ENCODE measurements at places on chromosomes 4 and X. TPM values are rescaled to one million over a fixed set of nuclear protein-coding genes. Genes with fewer than 3 reads are reported as not detected.

The MAD2L1 gene
- total RNA-seq: 37.8 TPM

DNA sequence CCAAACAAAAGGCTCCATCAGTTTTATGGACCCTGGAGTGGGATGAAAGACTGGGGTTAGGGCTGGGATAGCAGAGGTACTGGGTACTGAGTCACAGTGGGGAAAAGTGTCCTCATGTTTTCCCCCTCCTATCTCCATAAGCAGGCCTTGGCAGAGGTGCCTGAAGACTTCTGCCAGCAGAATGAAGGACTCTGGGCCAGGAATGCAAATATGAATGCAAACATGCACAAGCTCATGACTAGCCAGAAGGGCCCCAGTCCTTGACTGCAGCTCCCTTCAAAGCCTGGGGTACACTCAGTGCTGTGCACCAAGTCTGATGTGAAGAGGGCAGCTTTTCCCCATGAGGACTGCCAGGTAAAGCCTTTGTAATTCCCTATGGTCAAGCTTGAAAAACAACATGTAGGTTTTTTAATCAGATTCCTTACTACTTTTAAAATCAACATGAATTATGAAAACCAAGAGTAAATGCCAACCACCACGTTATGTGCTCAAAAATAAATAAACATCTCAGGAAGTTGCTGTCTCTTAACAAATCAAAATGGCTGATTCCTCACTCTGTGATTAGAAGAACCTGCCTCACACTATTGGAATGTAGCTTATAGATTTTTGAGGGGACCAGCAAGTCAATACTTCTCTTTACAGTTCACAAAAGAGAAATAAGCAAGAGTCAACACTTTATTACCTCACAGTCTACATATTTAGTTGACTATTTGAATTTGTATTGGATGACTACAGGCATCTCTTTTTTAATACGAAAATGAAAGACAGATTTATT is 1512.0 kb downstream of the ARAP2 start:
- DNase-seq: no peak

The KIAA1210 gene
- total RNA-seq: not detected

- no peak for DNase-seq
Measured at GRCh38 chr4:38920677-38921076, 53.1 kb downstream of the FAM114A1 start.

The SEPTIN6 gene
- 79.7 TPM for total RNA-seq

DNA sequence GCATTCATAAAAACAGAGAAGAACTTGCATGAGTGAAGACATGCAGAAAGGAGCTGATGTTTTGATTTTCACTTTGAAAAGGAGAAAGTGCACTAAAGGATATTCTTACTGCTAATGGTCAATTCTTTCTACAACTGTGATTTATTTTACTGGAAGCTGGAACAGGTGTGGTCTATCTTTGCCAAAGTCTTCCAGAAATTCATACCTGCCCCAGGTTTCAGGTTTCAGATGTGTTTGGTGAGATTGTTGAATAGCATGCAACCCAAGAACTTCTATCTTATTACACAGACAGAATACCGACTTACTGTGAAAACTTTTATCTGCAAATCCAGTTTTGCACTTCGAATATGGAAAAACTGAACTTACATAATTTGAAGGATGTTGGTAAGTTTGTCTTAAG is 388.3 kb downstream of the PDGFC start:
- DNase-seq: no peak

- no peak for DNase-seq
Measured at GRCh38 chr4:184838249-184839074, 12.7 kb upstream of the ACSL1 start.
